ENCODE measurements at places on chromosomes 13 and 19. TPM values are rescaled to one million over a fixed set of nuclear protein-coding genes. Genes with fewer than 3 reads are reported as not detected.

The CLDND2 gene
- total RNA-seq = not detected

The ZSCAN1 gene
- not detected for total RNA-seq

The OVOL3 gene
- not detected for total RNA-seq

The COX7A1 gene
- 4.5 TPM for total RNA-seq

The EFNA2 gene
- not detected for total RNA-seq

The ZSCAN4 gene
- not detected for total RNA-seq

The ZNF763 gene
- 0.55 TPM for total RNA-seq

The SERPINE3 gene
- under 0.01 TPM for total RNA-seq

The CLC gene
- total RNA-seq = not detected

The C19orf85 gene
- total RNA-seq = not detected

The CGB2 gene
- not detected for total RNA-seq

The KLK4 gene
- not detected for total RNA-seq

The PCDH9 gene
- total RNA-seq = 3.6 TPM

The ZNF582 gene
- total RNA-seq = 2.5 TPM

The FCER2 gene
- total RNA-seq = not detected

The GET3 gene
- 116 TPM for total RNA-seq

The PCCA gene
- total RNA-seq = 30.3 TPM

The ZNF135 gene
- 6.2 TPM for total RNA-seq

The RHPN2 gene
- total RNA-seq = 3.5 TPM

The MAST3 gene
- total RNA-seq = 1.2 TPM

The CCL25 gene
- total RNA-seq = not detected

The DENND1C gene
- total RNA-seq = not detected

The C19orf73 gene
- total RNA-seq = 1.2 TPM

The SIGLEC12 gene
- not detected for total RNA-seq

The COL4A2 gene
- total RNA-seq = 97.1 TPM

The ZNF565 gene
- 5.2 TPM for total RNA-seq

The TRAPPC2B gene
- total RNA-seq = 15.1 TPM

The PEPD gene
- 77.0 TPM for total RNA-seq

The SULT2B1 gene
- not detected for total RNA-seq

The C1QTNF9 gene
- total RNA-seq = not detected
